ENCODE measurements at places on chromosomes 2 and 18.

GRCh38 chr18:3889803-3890202, 439.8 kb downstream of the TGIF1 start:
- DNase-seq = no peak

DNA sequence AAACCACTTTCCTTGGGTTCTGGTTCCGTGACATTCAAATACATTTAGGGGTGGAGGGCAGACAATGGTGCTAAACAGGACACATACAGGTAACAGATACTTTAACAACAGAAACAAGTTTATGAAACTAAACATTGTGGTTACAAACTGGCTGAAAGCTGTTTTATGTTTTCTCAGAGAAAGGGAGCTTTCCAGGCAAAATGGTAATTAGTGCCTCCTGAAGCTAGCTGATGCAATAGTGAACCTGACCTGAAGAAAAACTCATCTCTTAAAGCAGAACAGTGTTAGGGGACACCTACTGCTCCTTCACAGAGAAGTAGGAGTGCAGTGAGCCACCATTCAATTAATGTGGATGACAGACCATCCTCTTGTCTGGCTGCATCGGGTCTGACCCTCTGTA, 138.9 kb downstream of the CCDC148 start:
- DNase-seq = no peak

DNA sequence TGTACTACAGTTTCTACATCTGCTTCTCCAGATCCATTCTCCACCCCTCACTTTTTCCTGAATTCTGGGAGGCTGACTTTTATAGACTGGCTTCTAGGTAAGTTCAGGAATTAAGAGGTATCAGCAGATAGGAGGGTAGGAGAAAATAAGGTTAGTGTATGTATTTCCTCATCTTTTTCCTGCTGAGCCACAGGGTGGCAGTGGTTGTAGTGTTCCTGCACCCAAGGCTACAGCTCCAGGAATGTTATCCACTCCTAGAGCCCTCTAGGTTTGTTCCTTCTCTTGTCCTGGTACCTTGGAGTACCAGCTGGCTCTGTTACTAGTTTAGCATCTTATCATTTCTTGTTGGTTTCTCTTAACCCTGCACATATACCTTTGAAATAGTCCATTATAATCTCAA, 40.7 kb upstream of the C2orf66 start:
- no peak for DNase-seq

DNA sequence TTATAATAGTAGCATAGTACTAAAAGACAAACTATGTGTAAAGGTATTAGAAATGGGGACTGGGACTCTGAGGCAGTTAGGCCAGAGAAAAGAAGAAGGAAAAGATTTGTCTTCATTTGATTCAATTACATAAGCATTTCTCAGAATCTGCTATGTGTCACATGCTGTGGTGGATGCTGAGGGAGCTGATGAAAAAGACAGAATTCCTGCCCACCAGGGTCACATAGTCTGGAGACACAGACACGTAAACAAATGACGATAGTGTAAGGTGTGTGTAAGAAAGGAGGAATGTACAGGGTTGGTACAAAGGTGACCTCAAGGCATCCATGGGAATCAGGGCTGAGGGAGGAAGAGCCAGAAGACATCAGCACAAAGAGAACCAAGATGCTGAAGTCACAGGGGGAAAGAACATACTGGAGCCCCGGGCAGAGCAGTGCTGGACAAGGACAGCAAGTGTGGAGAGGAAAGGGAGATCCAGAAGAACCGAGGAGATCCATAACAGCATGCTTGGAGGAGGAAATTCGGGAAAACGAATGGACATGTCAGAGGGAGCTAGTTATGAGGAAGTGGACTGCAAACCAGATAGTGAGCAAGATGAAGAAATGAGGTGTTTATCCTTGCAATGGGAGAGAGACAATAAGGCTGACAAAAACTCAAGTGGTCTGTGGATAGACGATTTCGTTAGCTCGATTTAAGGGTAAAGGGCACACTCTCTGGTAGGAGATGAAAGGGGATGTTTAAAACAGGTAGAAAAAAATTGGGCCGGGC, 1.2 kb upstream of the MAPRE3 start:
- DNase-seq = no peak

GRCh38 chr2:223768179-223768578, 69.2 kb downstream of the AP1S3 start:
- DNase-seq = no peak
